Activated T-cell treated with anti-CD3 and anti-CD28 coated beads, Interleukin-2, amount 50 U/mL, for 48 hours (primary cell): ENCODE measurements at places on chromosomes 5 and 9.
A peak's percentile ranks its signal among the peaks of the same experiment; 100 is the strongest.

- DNase-seq, result no peak
Measured at GRCh38 chr5:171648279-171649074, 137.1 kb upstream of the SMIM23 start.

DNA sequence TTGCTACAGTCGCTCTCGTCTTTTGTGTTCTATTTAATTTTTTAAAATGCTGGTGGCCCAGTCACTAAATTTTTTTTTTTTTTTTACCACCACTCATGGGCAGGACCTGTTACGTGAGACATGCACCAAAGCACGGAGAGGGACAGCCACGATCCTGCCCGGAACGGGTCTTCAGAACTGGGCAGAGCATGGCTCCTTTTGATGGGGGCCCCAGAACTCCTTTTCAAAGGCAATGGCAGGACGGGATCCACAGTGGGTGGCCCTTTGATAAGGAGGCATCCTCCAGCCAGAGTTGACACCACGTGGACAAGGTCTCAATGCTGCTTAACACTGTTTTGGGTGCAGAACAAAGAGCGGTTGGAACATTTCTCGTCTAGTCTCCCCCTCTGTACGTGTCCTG, 50.0 kb downstream of the TENT4A start:
- DNase-seq, result no peak

DNA sequence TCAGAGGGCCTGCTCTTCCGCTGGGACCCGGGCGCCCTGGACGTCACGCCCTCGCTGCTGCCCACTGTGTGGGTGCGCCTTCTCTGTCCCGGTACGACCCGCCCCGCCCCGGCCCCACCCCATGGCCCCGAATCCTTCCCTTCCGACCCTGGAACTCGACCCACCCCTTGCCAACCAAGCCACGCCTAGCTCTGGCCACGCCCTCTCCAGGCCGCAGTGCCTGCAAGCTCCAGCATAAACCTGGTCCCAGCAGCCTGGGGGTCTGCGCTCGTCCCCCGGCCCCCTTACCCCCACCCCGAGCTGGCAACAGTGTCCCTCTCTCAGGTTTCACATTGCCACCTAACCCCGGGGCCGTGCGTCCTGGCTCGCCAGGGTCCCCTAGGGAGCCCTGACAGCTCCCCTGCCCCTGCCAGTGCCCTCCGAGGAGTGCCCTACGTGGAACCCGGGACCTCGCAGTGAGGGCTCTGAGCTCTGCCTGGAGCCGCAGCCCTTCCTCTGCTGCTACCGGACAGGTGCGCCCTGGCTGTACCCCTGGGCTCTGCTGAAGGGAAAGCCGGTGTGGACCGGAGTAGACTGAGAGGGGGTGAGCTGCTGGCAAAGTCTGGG, 3.4 kb downstream of the ADGRD2 start:
- DNase-seq, result peak; percentile 32

GRCh38 chr9:34546834-34547827, 24.3 kb upstream of the ENHO start:
- DNase-seq, result peak; percentile 77

DNA sequence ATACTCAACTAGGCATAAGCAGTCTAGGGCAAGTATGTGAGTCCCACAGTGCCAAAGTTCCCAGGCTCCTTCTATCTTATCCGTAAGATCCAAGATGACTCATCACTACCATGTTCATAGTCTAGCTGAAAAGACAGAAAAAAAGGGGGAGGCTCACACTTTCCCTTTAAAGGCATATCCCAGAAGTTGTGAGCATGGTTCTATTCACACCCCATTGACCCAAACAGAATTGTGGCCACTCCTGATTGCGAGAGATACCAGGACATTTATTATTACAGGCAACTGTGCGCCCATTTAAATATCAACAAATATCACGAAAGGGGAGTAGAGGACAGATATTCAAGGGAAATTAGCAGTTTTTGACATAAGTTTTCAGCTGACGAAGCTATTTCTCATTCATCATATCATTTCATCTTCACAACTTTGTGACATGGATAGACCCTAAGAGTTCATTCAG, 8.1 kb upstream of the PFDN1 start:
- DNase-seq, result no peak

DNA sequence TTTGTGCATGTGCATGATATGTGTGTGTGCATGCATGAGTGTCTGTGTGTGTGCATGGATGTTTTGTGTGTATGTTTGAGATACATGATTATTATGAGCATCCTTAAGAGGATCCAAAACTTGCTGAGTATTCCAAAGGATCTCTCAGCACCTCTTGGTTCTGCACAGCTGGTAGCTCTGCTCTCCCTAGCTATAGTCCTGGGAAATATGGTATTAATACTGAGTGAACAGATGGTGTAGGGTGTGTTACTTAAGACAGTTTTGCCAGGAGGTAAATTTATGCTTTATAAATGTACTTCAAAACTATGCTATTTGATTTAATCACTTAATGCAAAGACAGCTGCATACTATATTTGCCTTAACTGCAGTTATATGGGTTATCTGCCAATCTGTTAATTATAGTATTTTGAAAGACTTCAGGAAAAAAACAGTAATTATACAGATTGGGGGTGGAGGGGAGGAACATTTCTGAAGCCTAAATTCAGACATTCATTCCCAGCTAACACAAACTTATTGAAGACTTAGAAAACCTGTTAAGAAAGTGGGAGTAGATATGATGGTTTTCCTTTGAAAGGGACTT, 215.5 kb downstream of the MPDZ start:
- no peak for DNase-seq

DNA sequence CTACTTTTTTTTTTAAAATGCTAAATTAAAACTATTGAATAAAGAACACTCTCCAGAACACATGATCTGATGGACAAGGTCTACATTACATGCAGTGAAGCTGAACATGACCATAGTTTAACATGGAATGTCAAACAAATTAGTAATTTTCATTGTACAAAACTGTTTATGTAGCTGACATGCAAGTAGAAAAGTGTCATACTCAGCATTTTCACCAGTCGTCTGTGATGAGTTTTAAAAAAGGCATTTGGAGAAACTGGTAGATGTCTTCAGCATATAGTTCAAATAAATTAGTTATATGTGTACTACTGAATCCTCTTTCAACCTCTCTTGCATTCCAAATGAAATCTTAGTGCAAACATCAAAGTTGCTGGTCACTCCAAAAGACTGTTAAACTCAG, 301.9 kb downstream of the FER start:
- no peak for DNase-seq
